ENCODE measurements at places on chromosomes 7 and 10.
A peak's percentile ranks its signal among the peaks of the same experiment; 100 is the strongest.

DNA sequence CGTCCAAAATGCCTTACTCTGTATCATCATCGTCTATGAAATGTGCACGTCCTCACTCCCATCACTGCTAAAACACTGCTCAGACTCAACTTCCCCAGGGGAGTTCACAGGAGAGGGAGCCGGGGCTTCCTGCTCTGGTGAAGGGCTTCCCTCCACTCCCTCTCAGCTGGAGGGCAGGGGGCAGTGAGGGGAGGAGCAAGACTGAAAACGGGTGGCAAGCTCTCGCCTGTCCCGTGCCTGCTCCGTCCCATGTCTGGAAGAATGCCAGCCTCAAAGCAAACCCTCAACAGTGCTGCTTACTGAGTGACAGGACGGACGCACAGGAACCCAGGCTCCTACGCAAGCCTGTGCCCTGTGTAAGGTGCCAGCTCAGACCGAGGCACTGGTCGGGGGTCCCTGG lies 25.1 kb downstream of the PRKAG2 start:
- DNase-seq, result no peak

DNA sequence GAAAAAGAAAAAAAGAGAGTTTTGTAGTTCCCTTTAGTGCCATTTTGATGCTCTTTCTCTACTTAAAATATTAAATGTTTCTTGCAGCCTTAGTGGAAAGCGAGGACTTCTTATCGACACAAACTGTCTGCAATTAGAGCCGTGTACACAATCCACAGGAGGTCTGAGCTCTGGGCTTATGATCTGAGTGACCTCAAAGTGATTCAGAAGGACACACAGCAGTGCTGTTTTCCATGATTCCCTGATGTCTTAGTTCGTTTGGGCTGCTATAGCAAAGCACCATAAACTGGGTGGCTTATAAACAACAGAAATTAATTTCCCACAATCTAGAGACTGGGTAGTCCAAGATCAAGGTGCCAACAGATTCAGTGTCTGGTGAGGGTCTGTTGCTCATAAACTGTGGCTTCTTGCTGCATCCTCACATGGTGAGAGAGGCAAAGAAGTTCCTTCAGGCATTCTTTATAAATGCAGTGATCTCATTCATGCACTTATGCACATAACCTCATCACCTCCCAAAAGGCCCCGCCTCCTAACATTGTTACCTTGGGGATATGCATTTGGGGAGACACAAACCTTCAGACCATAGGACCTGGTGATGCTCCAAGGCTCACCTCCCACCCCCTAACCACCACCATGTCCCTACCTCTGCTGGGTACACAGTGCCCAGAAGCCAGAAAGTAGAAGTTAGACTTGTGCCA lies 204.5 kb upstream of the GHITM start:
- no peak for DNase-seq

DNA sequence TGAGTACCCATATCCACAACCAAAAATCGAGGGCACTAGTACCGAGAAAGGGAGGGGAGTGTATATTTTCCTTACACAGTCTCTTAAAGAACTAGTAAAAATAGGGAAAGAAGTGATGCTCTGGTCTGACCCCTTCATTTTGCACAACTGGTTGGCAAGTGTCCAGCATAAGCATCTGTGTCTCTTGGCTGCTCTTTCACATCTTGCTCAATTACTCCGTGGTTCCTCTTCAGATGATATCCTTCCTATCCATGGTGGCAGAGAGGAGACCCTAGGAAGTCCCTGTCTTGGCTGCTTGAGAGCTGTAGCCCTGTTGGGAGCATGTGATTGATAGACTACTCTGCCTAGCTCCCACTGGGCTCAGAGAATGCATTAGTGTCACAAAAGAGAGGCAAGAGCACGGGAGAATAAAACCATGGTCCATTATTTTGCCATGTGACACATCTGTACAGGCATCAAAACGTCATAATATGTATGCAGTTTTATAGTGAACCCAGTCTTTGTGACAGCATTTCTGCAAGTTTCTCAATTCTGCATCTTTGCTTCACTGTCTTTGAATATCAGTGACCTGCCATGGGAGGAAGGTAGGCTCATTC lies 111.8 kb upstream of the ANKRD1 start:
- no peak for DNase-seq

DNA sequence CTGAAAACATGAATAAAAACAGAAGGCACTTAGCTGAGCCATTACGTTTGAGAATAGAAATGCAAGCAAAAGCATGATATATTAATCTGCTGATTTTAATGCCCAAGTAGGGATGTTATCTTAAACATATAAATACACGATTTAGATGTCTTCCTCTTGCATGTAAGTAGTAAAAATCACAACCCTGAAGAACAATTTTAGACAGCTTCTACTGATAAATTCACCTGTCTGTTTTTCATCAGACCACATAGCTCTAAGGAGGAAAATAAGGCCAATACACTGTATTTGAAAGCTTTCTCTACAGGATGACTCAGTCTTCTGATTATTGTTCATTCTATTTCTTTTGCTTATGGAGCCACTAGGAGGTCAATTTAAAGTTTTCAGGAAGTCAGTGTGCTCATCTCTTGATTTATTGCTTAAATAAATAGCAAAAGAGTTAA lies 210.9 kb upstream of the CHRM2 start:
- no peak for DNase-seq

GRCh38 chr7:48351900-48352299 lies 180.6 kb downstream of the ABCA13 start:
- DNase-seq, result no peak

GRCh38 chr7:21028186-21028585 lies 241.5 kb upstream of the SP8 start:
- DNase-seq, result no peak

GRCh38 chr7:47852330-47853245 lies 95.7 kb downstream of the PKD1L1 start:
- DNase-seq, result no peak

DNA sequence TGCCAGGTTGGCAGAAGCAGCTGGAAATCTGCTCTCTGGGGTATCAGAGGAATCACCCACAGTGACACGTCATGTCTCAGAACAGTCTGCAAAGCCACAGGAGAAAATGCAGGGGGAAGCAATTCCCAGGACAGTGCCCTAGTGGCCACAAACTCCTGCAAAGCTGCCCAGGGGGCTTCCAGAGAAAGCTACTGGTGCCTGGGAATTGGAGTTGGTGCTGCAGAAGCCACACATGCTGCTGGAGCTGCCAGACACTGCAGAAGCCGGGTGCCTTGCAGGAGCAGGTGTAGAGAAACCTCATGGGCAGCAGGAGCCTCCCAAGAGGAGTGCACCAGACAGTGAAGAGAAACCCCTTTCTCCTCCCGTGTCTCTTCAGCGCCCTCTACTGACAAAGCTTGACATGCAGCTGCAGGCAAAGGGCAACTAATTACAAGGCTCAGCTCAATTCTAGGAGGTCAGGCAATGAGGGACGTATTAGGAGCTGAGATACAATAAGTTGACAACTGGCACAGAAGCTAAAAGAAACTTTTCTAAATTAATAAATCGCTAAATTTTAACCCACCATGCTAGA lies 30.2 kb upstream of the NUB1 start:
- DNase-seq, result peak; percentile 19

- no peak for DNase-seq
Observed at GRCh38 chr10:80196270-80196949, 8.9 kb downstream of the ANXA11 start.

- no peak for DNase-seq
Observed at GRCh38 chr7:47258798-47259197, 323.1 kb downstream of the TNS3 start.

DNA sequence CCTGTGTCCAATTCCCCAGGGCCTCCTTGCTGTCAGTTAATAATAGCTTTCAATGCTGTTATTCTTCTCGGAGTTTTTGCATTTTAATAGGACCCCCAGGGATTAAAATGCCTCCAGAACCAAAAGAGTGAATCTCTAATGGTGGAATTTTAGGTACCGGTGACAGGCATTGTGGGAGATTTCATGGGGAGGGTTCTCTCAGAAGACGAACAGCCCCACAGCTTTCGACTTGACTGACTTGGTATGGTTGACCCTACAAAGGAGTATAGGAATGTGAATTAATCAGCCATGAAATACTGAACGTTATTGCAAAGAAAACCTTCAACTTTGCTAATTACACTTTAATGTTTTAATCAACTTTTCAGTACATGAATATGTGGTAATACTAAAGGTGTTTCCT lies 206.3 kb upstream of the FZD8 start:
- no peak for DNase-seq
